ENCODE measurements at places on chromosomes 5 and 9.
A peak's percentile ranks its signal among the peaks of the same experiment; 100 is the strongest.

GRCh38 chr5:13601112-13601511 lies 343.4 kb downstream of the DNAH5 start:
- DNase-seq: no peak

GRCh38 chr9:92291577-92291976 lies 1.9 kb downstream of the IARS1 start:
- no peak for DNase-seq

GRCh38 chr5:68334553-68334886 lies 119.0 kb downstream of the PIK3R1 start:
- no peak for DNase-seq

DNA sequence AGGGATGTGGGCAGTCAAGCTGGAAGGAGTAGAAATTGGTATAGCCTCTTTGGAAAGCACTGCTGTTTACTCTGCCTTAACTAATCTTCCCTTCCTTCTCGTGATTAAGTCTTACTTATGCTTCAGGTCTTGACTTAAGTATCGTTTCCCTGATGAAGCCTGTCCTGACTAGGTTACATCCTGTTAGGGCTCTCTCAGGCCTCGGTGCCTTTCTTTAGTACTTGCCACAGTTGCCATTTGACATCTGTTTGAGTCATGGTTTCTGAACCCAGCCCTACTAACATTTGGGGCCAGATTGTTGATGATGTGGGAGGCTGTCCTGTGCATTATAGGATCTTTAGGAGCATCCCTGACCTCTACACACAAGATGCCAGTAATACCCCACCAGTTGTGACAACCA lies 94.4 kb downstream of the GAPVD1 start:
- DNase-seq: no peak

DNA sequence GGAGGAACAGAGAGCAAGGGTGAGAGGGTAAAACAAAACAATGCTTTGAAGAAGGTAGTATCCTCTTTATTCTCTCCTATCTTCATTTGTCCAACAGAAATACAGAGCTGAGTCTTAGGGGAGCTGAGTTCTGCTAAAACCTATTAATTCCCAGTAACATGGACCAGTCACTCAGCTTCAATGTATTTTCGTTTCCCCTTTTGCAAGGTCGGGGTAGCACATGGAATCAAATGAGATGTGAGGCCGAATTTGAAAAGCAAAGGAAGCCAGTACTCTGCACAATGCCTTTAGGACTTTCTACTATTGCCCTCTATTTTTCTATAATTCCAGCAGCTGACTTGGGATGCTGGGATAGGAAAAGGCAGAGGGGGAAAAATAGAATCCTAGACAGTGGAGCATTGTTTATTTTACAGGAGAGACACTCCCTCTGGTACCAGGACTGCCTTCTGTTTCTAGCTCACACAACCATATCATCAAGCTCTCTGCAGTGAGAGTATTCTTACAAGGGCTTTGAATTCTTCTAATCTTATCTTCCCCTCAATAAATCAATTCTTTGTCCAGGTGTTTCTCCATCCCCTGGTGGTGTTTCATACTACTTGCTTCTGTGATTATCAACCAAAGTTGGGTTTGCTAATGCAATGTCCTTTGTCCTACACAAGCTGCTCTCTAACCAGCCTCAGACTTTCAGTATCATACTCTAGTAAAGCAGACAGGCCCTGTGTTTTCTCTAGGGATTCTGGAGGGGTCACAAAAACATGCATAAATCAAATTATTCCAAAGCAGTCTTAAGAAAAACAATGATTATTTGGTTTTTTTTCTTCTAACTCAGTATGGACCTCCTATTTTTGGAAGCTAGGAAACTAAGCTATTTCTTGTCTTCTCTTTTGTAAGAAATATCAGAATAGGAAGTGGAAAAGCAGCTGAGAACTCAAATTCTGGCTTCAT lies 341.5 kb downstream of the OSTF1 start:
- no peak for DNase-seq

DNA sequence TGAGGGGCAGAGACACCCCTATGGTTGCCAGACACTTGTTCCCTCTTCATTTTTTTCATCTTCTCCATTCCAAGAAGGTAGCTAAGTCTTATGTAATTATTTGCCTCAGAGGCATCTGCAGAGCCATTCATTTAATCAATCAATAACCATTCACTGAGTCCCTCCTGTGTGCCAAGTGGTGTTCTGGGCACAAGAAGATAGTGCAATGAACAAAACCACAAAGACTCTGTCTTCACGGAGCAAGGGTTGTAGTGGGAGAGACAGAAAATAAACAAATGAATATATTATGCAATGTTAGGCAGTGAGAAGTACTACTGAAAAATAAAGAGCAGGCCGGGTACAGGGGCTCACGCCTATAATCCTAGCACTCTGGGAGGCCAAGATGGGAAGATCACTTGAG lies 41.4 kb upstream of the CTNNA1 start:
- DNase-seq: no peak

DNA sequence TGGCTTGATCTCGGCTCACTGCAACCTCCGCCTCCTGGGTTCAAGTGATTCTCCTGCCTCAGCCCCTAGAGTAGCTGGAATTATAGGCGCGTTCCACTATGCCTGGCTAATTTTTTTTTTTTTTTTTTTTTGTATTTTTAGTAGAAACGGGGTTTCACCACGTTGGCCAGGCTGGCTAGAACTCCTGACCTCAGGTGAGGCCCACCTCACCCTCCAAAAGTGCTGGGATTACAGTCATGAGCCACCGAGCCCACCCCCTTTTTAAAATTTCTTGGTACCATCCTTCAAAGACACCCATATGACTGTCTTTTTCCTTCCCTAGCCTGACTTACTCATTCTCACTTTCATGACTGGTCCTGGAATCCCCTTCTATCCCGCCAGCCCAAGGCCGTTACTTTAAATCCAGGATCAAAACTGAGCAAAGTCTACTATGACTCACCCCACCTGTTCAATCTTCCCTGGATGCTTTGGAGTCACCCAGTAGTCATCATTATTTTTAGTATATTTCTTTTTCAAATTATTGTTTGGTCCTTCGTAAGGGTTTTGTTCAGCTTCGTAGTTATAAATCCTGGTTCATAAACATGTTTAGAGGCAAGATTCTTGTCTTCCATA lies 1.2 kb upstream of the TBCA start:
- no peak for DNase-seq

DNA sequence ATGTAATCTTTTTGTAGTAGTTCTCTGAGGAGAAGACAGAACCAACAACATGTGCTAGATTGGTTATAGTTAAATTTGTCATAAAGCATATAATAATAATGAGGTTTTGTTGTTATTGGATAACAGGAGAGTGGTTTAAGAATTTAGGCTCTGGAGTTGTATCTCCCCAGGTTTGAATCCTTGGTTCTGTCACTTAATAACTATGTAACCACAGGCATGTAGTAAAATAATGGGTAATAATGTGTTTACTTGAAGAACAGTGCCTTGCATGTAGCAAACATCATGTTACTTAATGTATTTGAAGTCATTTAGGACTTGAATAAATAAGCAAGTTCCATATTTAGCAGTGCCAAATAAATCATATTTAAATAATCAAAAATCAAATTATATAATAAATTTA lies 55.8 kb downstream of the NSD1 start:
- no peak for DNase-seq

- DNase-seq: no peak
Measured at GRCh38 chr9:6630502-6631206, 14.9 kb downstream of the GLDC start.

DNA sequence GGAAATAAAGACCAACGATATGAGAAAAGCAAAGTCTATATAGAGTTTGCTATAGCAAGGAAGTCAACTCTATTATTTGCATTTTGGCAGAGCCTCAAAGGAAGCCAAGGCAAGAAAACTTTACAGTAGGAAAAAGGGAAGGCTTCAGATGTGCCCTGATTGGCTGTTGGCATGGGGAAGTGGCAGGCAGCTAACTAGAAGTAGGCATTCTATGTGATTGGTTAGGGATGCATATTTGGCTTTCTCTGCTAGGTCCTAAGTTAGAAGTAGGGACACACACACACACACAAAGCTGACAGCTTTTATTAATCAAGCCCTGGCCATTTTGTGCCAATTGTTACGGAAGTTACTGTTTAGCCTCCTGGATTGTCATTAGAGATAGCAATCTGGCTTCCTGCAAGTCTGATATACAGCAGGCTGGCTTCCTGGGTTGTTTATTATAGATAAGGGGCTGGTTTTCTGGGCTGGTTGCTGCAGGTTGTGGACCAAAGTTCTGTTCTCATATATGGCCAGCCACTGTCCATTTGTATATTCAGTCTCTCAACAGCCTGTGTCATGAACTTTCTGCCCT lies 308.1 kb upstream of the GRAMD2B start:
- no peak for DNase-seq

DNA sequence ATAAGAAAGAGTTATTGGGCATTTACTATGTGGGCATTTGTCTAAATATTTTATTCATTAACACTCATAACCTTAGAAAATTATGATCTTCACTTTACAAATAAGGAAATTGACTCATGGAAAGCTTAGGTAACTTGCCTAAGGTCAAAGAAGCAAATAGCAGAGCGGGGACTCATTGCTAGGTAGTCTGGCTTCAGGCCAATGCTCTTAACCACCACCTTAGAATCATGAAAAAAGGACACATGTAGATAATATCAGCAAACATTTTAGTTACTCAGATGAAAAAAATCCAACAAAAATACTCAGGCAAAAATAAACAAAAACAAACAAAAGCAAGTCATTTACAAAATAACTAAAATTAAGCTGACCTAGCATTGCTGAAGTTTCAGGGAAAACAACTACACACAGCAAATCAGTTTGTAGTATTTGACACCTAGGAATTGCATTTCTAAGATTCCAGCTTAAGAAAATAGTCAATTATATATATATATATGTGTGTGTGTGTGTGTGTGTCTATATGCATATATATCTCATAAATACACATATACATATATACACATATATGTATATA lies 166.0 kb downstream of the HMHB1 start:
- no peak for DNase-seq

GRCh38 chr9:16501141-16501540 lies 369.3 kb downstream of the BNC2 start:
- DNase-seq: no peak

GRCh38 chr9:133086894-133087293 lies 25.1 kb downstream of the CEL start:
- DNase-seq: no peak

DNA sequence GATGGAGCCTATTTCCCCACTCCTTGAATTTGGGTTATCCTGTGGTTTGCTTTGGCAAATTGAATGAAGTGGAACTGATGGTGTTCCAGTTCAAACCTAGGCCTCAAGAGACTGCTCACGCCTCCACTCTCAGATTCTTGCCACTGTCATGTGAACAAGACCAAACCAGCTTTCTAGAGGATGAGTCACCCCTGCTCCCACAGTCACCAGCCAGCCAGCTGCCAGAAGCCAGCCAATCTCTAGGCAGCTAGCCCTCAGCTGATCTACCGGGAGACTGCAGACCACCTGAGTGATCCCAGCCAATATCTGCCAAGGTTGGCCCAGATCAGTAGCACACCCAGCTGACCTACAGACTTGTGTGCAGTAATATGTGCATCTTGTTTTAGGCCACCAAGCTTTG lies 300.6 kb downstream of the TMEM38B start:
- DNase-seq: no peak

DNA sequence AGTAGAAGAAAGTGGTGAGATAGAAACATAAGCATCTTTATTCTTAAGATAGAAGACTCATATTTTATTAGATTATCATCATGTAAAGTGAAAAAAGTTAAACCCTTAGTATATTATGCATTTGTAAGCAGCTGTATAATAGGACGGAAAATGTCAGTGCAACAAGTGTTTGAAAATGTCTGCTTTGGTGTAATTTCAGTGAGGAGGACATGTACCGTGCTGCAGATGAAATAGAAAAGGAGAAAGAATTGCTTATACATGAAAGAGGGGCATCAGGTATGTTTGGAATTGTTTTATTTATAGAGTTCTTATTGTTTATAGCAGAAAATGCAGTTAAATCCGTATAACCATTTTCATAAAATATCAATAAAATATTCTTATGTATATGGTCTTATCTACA lies 8.9 kb downstream of the OTULIN start:
- DNase-seq: no peak

DNA sequence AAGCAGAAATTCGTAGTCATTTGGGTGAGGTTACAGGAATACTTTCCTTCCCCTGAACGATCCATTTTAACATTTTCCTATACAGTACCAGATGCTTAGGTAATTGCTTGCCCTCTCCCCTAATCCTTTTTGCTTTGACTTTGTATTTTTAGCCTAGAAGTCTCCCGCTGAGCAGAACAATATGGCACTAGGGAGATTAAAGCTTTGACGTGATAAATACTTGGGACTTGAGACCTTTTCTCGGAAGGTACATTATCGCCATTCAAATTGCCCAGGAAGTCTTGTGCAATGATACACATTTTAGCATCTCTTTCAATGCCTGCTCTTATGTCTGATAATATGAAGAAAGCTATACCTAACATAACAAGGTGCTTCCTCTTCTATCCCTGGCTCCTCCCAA lies 22.9 kb upstream of the SPATA31C2 start:
- DNase-seq: no peak

GRCh38 chr5:50564079-50564478 lies 102.4 kb upstream of the PARP8 start:
- no peak for DNase-seq

GRCh38 chr5:60143942-60144549 lies 250.5 kb upstream of the PDE4D start:
- no peak for DNase-seq

GRCh38 chr5:133108481-133108921 lies 56.7 kb downstream of the HSPA4 start:
- DNase-seq: no peak

- DNase-seq: no peak
Measured at GRCh38 chr9:134037641-134038040, 12.4 kb downstream of the BRD3OS start.

- no peak for DNase-seq
Measured at GRCh38 chr5:30866142-30866541, 327.3 kb upstream of the CDH6 start.

- DNase-seq: no peak
Measured at GRCh38 chr5:134432174-134432573, 20.5 kb upstream of the CDKN2AIPNL start.

DNA sequence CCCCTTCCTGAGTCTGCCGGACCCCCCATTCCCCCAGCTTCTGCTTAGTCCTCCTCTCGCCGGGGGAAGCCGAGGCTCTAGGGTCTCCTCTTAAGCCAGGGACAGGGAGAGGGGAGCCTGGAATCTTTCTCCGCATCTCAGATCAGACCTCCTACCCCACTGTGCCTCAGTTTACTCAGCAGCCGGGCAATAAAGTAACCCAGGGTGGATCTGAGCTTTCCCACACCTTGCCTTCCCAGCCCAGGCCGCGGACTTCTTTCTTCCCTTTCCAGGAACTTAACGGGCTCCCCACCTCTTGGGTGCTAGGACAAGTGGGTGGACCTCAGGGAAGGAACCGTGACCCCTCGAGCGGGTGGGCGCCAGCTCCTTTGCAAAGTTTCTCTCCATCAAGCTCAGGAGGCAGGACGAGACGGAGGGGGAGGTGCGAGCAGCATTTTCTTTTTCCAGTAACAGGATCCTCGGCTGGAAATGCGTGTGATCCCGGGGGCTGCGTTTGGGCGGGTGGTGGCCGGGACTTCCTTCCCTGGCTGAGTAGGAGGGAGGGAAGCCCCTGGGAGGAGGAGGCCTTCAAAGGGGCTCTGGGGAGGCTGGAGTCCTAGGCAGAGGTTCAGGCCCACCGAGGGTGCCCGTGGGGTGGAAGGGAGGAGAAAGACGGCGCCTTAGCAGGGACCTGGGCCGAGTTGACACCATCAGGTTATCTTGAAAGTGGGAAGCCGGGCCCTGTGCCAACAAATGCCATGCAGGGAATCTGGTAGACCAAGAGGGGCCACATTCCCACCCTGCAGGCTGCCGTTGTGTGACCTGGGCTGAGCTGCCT lies 795 bp downstream of the DAB2IP start:
- peak; percentile 56 for DNase-seq

- DNase-seq: peak; percentile 57
Measured at GRCh38 chr5:139711067-139711905, 63.1 kb downstream of the CXXC5 start.
